ENCODE measurements at places on chromosomes 3 and 15.

DNA sequence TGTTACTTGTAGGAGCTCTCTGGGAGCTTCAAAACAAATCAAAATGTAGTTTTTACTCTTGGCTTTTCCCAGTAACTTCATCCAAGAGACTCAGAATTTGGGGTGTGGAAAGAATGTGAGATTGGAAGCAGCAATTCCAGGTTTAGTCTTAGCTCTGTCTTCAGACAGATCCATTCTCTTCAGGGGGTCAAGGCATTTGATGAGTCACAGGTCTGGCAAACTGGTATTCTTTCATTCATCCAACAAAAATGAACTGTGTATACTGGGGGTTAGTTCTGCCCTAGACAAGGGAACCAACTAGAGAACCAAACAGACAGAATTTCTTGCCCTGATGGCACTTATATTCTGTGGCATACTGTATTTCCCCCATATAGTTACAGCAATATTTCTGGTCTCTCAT lies 36.3 kb upstream of the CADPS start:
- DNase-seq: no peak

GRCh38 chr15:39580485-39581241 lies at the start of gene THBS1:
Gene THBS1 (plus strand): TSS chr15:39581079. CDS start chr15:39581858, 779 bp downstream.
- DNase-seq: peak; percentile 94

- no peak for DNase-seq
Measured at GRCh38 chr3:123422457-123422856, 26.4 kb downstream of the ADCY5 start.

- DNase-seq: no peak
Measured at GRCh38 chr3:8298021-8298954, 203.3 kb upstream of the LMCD1 start.

DNA sequence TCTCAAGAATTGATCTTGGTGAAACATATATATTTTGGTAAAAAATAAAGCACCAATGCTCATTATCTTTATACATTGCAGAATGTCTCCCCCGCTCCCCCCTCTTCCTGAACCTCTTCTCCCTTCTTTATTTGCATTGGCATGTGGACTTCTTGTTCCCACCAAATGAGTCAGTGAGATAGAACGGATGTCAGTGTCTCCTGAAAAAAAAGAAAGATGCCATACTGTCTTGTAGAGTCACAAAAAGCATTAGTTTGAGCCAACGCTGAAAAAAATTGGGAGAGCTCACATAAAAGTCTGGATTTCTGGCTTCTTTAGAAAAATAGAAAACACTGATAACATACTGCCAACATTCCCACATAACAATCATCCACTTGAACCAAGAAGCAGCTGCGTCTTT lies 32.0 kb upstream of the STXBP5L start:
- DNase-seq: no peak

- no peak for DNase-seq
Measured at GRCh38 chr3:106228271-106228670, 359.5 kb upstream of the CBLB start.

GRCh38 chr3:39021029-39021428 lies 30.7 kb downstream of the SCN11A start:
- DNase-seq: no peak

DNA sequence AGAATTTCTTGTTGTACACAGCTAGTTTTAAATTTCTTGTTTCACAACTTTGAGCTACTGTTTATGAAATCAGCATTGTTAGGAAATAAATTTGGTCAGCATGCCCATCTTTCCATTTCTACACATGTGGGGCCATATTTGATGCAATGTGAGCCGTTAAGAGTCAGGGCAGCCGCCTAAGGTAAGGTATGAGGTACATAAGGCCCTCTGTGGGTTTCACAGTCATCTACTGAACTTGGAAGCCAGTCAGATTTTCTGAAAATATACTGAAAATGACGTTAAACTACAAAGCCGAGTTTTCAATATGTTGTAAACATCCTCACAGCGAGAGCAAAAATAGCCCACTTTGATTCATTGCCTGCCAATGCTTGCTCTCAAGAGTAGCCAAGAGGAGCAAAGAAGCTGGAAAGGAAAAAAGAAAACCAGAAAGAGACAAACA lies 94.7 kb upstream of the PDZRN3 start:
- DNase-seq: no peak

DNA sequence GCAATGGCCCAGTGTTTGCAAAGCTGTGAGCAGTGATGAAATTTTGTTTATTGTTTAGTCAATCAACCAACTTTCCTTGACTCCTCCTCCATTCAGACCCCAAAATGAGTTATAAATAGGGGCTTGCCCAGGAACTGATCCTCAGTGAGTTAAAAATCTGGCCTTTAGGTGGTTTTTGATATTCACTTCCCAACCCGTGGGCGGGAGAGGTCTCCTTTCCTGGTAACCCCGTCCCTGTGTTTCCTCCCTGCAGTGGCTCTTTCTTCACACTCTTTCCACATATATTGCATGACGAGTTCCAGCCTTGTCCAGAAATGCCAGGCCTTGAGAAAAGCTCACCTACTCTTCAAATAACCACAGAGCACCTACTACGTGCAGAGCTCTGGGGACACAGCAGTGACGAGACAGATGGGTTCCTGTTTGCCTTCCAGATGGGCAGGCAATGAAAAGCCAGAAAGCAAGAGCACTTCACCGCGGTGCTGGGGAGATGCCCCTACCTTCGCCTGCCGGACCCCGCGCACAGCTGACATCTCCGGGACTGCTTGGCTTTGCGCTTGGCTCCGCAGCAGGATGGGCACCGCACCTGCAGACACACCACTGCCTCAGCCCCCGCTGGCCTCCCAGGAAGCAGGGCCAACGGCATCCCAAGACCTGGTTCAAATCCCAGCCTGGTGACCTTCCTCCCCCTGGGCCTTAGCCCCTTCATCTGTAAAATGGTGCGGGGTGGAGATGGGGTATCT lies 17.2 kb downstream of the SSUH2 start:
- DNase-seq: no peak

- no peak for DNase-seq
Measured at GRCh38 chr3:20552605-20553275, 366.7 kb upstream of the SGO1 start.

DNA sequence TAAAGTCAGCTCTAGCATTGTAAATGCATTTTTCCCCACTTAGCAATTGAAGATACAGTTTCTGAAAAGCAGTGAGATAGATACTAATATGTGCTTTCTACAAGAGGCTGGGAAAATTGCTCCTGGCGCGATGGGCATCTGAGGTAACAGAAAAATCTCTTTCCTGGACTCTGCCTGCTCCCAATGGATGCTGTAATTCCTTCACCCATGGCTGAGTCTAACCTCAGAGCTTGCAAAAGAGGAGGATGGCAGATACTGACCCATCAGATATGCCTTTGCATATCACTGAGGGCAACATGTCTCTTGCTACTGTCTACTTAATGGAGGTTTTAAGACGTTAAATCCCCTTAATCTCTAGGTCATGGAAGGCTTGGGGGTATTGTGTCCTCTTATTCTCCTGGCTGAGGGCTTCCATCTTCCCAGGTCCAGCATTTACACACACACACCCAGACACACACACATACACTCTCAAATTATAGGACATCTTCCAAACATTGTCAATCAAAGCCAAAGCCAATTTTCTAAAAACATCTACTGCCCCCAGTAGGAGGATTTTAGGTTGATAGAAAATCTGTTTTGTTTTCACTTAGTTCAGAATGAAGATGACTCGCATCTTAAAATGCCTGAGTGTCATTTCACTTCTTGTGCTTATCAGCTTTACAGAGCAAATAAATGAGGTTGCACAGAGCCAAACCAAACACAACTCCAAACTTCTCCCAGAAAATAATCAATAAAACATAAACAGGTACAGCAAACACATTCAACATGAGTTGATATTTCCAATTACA lies 2.4 kb downstream of the TRPM1 start:
- DNase-seq: no peak

DNA sequence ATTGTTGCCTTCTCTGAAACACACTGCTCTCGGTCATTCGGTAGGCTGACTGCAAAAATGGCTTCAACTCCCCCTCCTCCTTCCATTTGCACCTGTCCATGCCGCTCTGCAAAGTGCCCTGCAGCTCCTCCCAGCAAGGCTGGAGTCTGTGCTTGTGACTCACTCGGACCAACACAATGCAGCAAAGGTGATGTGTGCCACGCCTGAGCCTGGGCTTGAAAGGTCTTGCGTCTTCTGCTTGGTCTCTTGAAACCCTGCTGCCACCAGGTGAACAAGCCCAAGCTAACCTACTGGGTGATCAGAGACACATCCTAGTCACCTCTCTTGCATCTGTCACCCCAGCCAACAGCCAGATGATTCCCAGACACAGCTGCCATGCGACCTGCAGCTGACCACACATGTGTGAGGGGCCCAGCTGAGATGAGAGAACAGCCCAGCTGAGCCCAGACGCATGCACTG lies 71.1 kb downstream of the MGLL start:
- DNase-seq: no peak

DNA sequence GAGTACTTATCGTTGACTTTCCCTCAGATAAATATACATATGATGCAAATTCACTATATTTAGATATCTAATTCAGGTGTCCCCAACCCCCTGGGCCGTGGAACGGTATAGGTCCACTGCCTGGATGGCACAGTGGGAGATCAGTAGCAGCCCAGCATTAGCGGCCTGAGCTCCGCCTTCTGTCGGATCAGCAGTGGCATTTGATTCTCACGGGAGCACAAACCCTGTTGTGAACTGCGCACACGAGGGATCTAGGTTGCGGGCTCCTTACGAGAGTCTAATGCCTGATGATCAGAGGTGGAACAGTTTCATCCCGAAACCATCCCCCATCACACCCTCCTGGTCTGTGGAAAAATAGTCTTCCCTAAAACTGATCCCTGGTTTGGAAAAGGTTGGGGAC lies 6.9 kb downstream of the KNL1 start:
- DNase-seq: no peak

DNA sequence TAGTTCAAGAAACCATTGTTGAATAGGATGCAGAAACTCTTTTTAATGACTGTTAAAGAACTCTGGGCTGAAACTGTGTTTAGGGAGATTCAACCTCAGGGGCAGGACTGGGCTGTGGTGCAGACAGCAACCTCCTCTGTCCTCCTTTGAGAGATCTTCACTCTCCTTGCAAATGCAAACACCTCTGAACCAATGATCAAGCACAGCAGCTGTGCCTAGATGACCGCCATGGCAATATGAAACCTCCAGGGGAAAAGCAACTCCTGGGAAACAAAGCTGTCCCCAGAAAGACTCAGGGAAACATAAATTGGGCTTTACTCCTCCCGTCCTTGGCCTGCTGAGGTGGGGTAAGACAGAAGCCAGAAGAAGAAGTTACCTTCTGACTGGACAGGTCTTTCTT lies 52.6 kb downstream of the TBC1D2B start:
- DNase-seq: no peak

GRCh38 chr3:125594581-125595011 lies 701 bp downstream of the OSBPL11 start:
- no peak for DNase-seq

DNA sequence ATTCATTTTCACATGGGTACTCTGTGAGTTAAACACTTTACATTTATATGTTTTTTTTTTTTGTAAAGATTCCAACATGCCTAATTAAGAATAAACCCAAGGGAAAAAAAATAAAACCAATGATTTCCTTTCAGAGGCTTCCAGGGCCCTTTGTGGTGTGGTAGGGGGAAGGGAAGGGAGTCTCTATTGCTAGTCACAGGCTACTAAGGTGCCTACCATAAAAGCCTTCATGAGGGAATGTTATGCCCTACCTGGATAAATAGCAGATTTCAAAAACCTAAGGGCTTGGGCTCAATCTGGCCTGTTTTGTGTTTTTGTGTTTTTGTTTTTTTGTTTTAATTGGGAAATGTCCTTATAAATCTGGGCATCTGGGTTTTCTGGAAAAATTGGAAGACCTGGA lies 38.9 kb upstream of the SSR3 start:
- DNase-seq: no peak

GRCh38 chr3:68681766-68682165 lies 250.6 kb downstream of the TAFA4 start:
- no peak for DNase-seq

DNA sequence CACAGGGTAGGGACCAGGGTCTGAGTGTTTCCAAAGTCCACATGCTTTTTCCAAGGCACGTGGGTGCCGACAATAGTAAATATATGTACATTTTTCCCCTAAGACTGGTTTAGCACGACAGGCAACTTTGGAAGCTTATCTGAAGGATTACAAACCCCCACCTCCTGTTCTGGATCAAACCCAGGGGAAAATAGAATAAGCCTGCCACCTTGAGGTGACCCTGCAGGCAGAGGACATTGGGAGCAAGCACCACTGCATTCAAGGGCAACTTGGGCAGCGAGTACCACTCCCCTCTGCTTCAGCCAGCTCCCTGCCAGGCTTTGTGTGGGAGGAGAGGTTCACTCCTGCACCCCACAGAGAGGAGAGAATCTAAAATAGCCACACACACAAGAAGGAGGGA lies 44.8 kb downstream of the KBTBD12 start:
- DNase-seq: no peak

DNA sequence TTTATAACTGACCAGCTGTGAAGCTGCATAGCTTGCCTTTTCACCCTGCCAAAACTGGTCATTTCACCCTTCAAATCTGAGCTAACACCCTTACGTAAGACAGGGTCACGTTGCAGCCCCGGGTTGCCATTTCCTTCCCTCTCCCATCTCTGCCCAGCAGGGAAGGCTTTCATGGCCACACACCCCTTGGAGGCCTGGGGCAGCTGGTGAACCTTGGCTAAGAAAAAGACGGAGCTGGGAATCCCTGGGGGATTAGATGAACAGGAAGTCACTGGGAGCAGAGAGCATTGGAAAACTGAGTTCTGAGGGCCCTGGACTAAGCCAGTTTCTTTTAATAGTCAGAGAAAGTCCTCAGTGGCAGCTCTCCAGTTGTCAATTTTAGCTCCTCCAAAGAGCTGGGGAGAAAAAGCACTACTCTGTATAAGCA lies 67.8 kb downstream of the TTC23 start:
- no peak for DNase-seq

DNA sequence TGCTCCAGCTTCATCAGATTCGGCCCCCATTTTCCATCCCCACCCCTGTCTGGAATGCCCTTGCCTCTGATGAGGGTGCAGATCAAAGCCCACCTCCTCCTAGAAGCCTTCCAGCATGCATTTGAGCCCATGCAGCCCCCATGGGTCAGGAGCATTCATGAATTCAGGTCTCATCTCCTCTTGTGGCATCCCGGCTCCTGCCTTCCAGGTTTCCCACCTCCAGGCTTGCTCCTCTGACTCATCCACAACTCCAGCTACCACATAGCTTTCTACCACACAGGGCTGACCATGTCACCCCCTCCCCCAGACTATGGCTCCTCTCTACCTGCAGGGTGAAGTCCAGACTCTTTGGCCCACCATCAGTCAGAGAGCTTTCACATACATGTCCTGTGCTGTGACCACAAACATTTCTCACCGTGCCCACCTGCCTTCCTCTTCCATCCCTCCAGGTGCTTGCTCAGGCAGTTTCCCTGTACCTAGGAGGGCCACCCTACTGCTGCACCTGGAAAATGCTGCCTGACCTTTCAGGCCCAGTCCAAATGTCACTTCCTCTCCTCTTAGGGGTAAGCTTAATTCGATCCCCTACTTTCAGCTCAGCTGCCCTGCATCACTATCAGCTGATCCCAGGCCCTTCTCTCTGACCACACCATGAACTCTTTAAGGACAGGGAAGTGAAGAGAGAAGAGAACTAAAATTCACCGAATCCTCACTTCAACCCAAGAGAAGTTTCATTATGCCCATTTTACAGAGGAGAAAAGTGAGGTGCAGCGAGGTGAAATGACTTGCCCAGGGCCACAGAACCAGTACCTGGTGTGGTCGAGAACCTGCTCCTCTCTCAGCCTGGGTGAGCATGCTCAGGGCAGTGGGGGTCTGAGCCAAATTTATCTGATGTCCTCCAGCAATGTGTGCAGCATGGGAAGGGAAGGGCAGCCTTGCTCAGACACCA lies 13.7 kb upstream of the FGD5 start:
- no peak for DNase-seq

- no peak for DNase-seq
Measured at GRCh38 chr3:143514874-143515273, 333.4 kb downstream of the SLC9A9 start.
